ENCODE measurements at places on chromosomes 7 and 10.
A peak's percentile ranks its signal among the peaks of the same experiment; 100 is the strongest.

DNA sequence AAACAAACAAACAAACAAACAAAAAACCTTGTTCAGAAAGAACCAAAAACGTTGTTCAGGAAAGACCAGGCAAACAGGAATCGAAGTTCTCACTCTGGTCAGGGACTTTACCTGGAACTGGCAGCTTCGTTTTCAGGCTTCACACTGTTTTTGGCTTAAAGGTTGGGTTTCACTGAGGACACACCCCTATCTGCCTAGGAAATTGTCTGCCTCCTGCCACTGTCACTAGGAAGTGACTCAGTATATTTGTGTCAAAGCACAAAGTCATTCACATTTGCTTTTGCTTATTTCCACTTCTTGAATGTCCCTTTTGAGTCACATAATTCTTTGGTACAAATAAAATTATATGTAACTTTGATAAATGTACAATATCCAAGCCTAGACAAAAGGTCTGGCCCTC lies 37.9 kb downstream of the PNLIPRP3 start:
- DNase-seq: no peak

DNA sequence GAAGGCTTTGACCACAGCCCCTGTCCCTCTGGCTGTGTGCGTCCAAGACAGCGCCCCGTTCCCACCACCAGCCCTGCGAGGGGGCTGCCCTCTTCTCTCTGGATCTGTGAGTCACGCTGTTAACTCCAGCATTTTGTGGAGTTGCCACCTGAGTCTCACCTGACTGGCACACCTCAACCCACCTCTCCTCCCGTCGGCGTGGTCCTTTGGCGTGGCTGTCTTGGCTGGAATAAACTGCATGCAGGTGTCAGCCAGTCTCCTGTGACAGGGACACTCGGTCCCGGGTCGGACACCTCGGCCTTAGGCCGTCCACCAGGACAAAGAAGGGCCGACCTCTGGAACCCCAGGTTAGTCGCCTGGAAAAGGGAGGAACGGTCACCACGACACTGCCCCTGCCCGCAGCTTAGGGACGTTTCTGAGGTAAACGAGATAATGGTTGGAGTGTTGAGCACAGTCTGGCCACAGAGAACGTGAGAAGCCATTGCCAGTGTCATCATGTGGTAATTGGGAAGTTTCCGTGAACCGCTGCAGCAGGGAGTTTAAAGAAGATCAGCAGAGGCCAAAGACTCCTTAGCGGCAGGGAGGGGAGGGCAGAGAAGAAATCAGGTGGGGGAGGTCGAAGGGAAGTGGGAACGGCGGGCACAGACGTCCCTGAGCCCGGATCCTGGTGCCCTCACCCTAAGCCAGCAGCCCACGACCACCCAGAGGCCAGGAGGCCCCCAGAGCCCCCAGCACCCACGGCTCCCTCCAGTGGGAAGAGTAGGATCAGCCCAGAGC lies 73.6 kb upstream of the FAM20C start:
- no peak for DNase-seq

- DNase-seq: no peak
Measured at GRCh38 chr10:10516346-10517130, 501.1 kb upstream of the CELF2 start.

DNA sequence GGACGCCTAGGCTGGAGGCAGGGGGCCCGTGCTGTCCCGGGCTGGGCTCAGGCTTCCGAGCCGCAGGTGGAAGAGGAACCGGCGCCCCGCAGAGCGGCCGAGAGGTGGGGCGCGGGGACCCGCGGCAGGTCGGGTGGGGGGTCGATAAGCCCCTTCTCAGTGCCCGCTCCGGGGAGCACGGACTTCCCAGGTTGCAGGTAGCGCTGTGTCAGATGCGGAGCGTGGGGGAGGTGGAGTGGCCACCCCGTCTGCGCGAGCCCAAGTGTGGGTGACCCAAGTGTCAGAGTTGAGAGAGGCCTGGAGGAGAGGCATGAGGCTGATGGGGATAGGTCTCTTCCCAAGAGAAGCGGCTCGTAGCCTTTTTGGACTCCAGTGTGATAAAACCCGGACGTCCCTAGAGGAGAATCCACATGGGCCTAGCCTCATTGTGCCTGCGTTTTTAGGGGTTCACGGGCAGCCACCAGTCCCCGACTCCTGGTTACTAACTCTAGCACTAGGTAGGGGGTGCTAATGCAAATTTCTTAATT lies 580 bp downstream of the EEPD1 start:
- DNase-seq: no peak

DNA sequence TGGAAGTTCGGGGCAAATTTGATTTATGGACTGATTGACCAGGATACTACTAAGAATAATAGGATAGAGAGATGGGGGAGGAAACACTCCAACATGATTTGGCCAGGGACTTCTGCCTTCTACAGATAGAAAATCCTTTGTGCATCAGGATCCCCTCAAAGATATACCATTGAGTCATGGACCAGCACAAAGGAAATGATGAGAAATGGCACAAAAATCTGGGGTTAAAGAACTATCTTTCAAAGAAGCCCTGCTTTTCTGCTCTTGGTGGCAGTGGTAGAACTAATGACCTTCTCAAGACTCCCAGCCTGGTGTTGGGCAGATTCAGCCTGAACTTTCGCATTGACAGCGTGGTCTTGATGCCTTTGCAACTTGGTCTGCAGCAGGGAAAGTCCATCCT lies 27.6 kb upstream of the LAMB1 start:
- peak; percentile 29 for DNase-seq

DNA sequence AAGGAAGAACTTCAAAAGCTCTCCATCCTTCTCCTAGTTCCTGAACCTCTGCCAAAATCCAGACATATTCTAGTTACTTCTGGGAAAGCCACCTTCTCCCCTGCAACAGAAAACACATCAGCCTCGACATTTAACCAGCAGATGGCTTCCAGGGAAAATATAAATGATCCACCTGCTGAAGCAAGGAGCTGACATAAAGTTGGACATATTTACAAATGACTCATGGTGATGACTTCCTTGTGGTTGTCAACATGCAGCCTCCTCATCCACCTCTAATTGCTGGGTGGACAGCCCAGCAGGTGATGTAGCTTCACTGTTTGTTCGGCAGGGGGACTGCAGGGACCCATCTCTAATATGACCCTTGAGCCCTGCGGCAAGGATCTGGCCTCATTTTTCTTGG lies 266.0 kb downstream of the C7orf25 start:
- DNase-seq: no peak

- DNase-seq: peak; percentile 73
Measured at GRCh38 chr7:95303013-95303905, 21.1 kb downstream of the PON1 start.

DNA sequence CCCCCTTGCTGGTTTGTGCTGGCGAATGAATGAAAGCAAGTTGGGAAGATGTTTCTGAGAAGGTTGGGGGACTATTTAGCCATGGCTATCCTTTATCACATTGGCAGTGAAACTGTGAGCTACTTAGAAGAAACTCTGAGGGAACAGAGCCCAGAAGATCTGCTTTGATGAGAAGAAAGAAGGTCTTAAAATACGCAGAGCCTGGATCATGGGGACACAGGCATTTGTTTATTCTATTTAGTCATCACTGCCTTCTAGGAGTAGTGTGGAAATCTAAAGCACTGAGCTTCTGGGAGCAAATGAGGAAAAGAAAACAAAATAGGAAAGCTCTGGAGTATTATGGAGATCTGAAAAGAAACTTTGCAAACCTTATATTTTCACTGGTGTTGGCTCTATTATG lies 28.5 kb downstream of the CPED1 start:
- peak; percentile 10 for DNase-seq

DNA sequence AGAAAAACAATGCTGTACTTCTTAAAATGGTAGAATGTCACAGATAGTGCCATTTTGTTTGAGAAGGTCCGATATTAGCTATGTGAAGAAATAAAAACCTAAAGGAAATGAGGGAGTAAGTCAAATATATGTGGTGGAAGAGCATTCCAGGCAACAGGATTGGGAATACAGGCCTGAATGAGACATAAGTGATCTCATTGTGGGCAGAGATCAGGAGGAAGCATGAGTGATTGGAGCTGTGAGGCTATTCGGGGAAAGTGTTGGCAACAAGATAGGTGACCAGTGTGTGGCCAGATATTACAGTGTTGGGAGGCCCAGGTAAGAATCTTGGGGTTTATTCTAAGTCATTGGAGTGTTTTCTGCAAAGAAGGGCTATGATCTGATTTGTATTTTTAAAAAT lies 41.3 kb upstream of the AGMO start:
- peak; percentile 9 for DNase-seq

GRCh38 chr7:107029764-107030286 lies 14.7 kb upstream of the PRKAR2B start:
- no peak for DNase-seq

GRCh38 chr7:83586281-83586680 lies 62.7 kb downstream of the SEMA3E start:
- DNase-seq: no peak

GRCh38 chr7:145643981-145644380 lies 472.6 kb upstream of the CNTNAP2 start:
- DNase-seq: no peak

GRCh38 chr10:117138838-117139580 lies 939 bp upstream of the VAX1 start:
- no peak for DNase-seq

- DNase-seq: peak; percentile 27
Measured at GRCh38 chr7:30178748-30179436, 44.1 kb downstream of the MTURN start.

- DNase-seq: no peak
Measured at GRCh38 chr10:16765509-16766375, 51.5 kb downstream of the RSU1 start.

DNA sequence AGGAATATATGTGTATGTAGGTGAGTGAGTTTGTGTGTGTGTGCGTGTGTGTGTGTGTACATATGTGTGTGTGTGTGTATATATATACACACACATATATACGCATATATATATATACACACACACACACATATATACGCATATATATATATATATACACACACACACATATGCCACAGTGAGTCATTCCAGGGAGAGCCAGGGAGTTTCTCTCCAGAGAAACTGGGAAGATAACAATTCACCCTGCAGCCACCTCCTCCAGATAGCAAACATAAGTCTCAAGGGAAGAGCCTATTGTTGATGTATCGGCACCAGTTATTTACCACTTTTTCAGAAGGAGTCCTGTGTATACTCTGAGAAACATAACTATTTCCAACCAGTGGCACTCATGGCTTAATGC lies 102.3 kb upstream of the STK17A start:
- DNase-seq: no peak

DNA sequence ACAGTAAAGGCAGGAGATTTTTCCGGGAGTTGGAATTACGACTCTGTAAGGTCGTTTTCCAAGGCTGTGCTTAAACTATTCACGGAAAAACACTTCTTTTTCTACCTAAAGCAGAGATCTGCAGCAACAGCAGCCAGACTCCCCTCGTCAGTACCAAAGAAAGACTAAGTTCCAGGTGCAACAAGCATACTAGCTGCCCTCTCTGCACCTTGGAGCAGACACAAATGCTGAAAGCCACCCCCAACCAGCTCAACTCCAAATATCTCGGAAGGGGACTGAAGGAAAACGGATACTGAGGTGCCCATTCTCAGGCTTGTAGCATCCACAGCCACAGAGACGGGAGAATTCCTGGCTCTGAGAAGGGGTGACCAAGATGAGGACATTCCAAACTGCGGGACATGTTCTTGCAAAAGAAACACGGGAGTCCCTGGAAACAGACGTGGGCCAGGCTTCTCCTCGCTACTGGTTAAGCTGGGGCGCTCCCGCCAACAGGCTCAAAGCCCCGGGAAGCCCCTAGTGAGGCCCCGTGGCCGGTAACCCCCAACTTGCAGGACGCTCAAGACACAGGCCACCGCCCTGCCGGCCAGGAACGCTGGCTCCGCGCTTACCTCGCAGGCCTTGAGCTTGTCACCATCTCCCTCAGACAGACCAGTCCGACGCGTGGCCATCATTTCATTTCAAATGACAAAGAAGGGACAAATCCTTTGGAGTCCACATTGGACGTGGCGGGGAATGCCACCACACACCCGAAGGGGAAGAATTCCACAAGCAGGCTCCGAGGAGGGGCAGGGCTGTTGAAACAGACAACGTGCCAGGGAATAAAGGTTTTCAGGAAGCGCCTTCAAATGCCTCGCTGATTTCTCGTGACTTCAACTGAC lies 2.2 kb downstream of the ARHGAP21 start:
- DNase-seq: no peak

GRCh38 chr7:13904007-13904406 lies 85.5 kb downstream of the ETV1 start:
- DNase-seq: peak; percentile 87

DNA sequence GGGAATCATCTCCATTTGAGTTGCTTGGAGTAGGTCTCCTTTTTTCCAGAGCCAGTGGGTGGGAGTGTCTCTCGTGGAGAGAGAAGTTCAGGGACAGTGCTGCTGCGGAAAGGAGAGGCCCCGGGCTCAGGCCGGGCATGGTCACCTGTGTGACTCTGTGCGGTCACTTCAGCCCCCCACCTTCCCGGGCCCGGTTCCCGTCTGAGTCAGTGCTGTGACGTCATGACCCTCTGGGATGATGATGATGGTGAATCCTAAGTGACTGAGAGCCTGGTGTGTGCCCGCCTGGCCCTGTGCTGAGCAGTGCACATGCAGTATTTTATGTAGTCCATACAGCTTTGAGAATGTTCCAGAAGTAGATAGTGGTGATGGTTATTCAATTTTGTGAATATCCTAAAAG lies 32.6 kb upstream of the AP5Z1 start:
- DNase-seq: no peak

DNA sequence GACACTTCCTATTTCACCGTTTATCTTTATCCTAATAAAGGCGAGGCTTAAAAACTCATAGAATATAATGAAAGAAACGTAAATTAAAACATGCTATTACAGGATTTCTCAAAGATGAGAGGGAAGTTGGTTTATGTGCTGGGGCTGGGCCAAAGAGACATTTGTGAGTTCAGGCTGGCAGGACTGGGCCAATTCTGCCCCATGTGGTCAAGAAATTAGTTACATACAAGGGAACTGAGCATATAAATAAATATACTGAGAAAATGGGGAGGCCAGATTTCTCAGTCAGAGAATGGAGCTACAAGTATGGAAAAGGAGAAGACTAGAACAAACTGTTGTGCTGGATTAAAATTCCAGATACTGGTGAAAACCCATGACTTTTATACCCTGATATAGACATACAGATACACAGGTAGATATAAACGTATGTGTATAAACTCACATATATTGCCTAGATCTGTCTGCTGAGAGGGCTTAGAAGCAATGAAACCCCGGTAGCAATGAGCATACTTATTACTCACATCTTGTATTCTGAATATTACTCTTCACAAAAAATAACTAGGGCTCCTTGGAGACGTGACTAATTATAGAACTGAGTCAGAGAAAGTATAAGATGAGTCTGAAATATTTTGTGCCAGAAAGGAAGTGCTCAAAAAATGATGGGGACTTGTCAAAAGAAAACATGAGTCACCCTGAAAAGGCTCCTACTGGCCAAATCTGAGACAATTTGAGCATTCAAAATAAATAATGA lies 155.7 kb upstream of the FGFR2 start:
- DNase-seq: peak; percentile 43

GRCh38 chr7:123437447-123437995 lies 96.9 kb downstream of the IQUB start:
- peak; percentile 33 for DNase-seq
